ENCODE measurements at places on chromosomes 5 and 9. TPM values are rescaled to one million over a fixed set of nuclear protein-coding genes. Genes with fewer than 3 reads are reported as not detected.

The ARL10 gene
- 2.9 TPM for polyA plus RNA-seq

The ECM2 gene
- polyA plus RNA-seq = 5.5 TPM

The ENTPD2 gene
- 5.5 TPM for polyA plus RNA-seq

The SPINK4 gene
- not detected for polyA plus RNA-seq

The TAF11L4 gene
- polyA plus RNA-seq = not detected

The BTNL8 gene
- polyA plus RNA-seq = 1.2 TPM

GRCh38 chr5:102975045-102975444, 144.9 kb downstream of the GIN1 start:
- DNase-seq = no peak

DNA sequence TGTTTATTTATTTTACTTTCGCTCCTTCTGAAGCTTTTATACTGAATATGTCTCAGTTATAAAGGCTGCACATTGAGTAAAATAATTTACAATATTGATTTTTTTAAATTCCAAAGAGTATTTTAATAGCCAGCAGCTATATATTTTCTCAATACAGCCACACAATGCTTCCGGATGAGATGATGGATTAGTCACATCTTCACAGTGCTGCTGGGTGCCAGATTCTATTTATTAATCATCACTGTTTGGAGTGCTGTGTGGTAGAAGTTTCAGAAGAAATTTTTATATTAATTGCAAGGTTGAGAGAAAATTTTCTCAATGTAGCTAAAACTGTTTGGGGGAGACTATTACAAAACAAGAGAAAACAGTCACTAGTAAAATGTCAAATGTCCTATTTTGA, 989.8 kb downstream of the TLE4 start:
- DNase-seq = no peak

- DNase-seq = no peak
These were observed 100.4 kb downstream of the PDE4D start for GRCh38 chr5:59792983-59793585.

DNA sequence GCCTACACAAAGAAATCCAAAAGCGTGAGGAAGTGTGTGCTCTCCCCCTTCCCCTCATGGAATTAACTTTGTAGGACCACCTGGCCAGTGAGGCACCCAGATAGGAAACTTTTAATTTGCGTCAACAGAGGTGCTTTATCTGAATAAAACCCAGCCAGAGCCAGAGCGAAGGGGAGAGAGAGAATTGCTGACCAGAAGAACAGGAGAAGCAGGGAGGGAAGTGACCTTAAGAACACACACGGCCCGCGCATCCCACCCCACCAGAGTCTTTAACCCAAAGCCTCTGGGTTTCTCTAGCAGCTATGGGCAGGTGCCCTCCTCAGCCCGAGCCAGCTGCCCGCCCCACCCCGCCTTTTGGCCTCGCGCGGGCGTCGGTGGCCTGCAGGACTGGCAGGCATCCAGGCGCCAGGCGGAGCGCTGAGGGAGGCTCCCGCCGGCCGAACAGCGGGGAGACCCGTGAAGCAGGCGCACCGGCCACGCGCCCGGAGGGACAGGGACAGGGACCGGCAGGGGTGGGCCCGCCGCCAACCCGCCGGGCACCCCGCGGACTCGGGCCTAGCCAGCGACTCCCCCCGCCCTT, 580 bp downstream of the ERAP1 start:
- peak; percentile 78 for DNase-seq

- no peak for DNase-seq
These were observed 36.6 kb downstream of the PCDH1 start for GRCh38 chr5:141841378-141842180.

DNA sequence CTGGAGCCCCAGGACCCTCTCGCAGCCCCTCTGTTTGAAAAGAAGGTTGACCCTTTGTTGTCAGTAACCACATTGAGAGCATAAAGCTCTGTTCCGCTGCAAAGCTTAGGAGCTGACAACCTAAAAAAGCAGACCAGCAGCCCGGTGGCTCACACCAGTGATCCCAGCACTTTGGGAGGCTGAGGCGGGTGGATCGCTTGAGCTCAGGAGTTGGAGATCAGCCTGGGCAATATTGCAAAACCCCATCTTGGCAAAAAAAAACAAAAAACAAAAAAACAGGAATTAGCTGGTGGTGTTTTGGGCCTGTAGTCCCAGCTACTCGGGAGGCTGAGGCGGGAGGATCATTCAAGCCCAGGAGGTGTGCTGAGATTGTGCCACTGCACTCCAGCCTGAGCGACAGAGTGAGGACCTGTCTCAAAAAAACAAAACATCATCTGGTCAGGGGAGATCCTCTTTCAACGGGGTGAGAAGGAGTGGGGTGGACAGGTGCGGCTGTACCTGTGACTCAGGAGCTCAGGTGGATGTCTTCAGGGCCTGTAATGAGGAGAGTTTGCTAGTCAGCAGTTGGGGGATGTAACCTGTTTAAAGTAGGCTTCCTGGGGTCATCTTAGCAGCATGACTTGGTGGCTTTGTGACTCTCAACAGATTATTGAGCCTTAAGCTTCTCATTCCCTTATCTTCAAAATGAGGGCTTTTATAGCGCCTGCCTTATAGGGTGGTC, 694 bp upstream of the REEP2 start:
- no peak for DNase-seq

- peak; percentile 16 for DNase-seq
These were observed 150.2 kb downstream of the MACROH2A1 start for GRCh38 chr5:135248801-135249231.

GRCh38 chr5:103808464-103809106, 246.0 kb upstream of the NUDT12 start:
- peak; percentile 46 for DNase-seq

- DNase-seq = no peak
These were observed 106.8 kb upstream of the CD180 start for GRCh38 chr5:67303356-67303755.

GRCh38 chr5:174735498-174736330, 11.3 kb downstream of the MSX2 start:
- peak; percentile 59 for DNase-seq

DNA sequence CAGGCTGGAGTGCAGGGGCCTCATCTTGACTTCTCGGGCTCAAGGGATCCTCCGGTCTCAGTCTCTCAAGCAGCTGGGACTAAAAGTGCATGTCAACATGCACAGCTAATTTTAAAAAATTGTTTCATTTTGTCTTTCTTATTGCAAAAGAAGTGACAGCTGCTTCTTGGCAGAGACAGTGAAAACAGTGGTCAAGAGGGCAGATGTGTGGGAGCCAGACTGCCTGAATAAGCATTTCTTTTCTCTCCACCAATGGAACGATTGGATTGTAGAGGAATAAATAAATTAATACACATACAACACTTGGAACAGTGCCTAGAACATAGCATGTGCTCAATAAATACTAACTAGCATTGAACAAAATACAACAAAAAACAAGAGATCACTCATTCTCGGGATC, 27.4 kb upstream of the KIF4B start:
- DNase-seq = no peak

- DNase-seq = peak; percentile 66
These were observed 20.5 kb upstream of the NDST1 start for GRCh38 chr5:150487199-150488061.

GRCh38 chr9:80285326-80285725, 713.6 kb downstream of the TLE4 start:
- DNase-seq = peak; percentile 37
